CD14-positive monocyte (primary cell): ENCODE measurements at places on chromosomes 6 and 20.

DNA sequence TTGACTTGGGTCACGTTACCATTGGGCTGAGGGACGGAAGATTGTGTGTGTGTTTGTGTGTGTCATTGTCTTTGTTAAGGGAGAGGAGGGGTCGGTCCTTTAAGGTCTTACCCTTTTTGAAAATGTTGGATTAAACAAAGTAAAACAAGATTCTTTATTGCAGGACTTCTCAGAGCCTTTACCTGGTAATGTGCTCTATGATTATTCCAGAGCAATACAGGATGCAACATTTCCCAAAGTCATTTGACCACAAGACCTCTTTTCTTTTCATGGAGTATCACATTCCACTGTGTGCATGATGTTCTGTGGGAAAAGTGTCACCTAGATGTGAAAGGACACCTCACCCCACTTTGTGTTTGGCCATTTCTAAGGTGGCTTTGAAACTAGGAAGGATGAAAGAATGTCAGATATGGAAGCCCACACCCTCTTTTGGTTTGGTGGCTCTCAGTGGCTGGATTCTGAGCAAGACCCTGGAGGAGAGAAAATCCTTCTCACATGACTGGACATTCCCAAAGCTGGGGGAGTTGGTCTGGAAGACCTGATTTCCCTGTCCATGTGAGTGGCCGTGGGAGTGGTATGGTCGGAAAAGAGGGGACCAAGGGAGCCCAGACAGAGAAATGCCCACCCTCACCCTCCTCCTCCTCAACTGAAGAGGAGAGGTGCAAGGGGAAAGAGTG, 18.2 kb upstream of the ZNF831 start:
- no peak for DNase-seq

GRCh38 chr20:60302875-60303274, 344.7 kb downstream of the CDH26 start:
- DNase-seq, result no peak

- DNase-seq, result no peak
These were observed 26.2 kb downstream of the TNXB start for GRCh38 chr6:32082935-32083334.

DNA sequence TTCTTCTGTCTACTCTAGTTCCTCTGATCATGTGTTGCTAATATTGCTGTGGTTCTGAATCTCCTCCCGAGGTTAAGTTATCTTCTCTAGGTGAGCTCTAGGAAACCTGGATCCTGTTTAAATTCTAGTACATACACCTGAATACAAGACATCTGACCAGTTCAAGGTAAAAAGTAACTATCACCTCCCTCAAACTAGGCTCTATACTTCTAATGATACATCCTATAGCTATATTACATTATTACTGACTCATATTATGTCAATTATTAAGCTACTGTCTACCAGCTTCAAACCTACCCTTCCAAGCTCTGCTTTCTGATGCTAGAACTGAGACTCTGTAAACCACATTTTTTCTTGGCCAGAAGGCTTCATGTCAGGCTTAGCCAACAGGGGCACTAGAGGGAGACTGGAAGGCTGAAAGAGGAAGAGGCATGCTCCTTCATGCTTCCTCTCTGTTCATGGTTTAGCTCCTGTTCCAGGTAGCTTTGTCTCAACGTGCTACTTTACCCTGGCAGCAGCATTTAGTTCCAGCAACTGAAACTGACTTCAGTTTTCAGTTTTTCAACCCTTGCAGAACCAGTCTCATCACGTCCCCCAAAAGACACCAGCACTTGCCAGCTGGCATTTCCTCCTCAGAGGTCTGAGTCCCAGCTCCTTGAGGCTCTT, 148.4 kb upstream of the TOP1 start:
- DNase-seq, result peak; percentile 22

GRCh38 chr20:8116067-8116811, 15.8 kb upstream of the PLCB1 start:
- DNase-seq, result no peak
